A549 treated with CORT108297 at 1 μM for 4 hours (cell line): ENCODE measurements at places on chromosomes 5 and 9. TPM values are rescaled to one million over a fixed set of nuclear protein-coding genes. Genes with fewer than 3 reads are reported as not detected.

The ZFAND5 gene
- total RNA-seq, result 115 to 143 TPM (median 134 TPM) in 5 replicates

The PAM gene
- 20.2 to 31.6 TPM (median 22.9 TPM) in 5 replicates for total RNA-seq

The SEMA5A gene
- not detected in 5 replicates for total RNA-seq

The RELL2 gene
- total RNA-seq, result 2.9 to 5.2 TPM (median 4.9 TPM) in 5 replicates

The PAEP gene
- 0.14 to 0.28 TPM (median 0.21 TPM) in 5 replicates for total RNA-seq
